Temporal lobe (tissue), 4 donors: ENCODE measurements at places on chromosomes 6 and 20. TPM values are rescaled to one million over a fixed set of nuclear protein-coding genes. Genes with fewer than 3 reads are reported as not detected.

Gene BMP6
- total RNA-seq = 3.4 TPM

Gene EEF1A2
- 209 TPM for total RNA-seq

Gene COQ3
- total RNA-seq = 9.8 TPM

Gene RRAGD
- total RNA-seq = 60.2 TPM

Gene SLA2
- under 0.01 TPM for total RNA-seq

Gene MUC22
- not detected for total RNA-seq

Gene BPIFB2
- not detected for total RNA-seq
